Smooth muscle cell of the umbilical artery (primary cell): ENCODE measurements at places on chromosomes 4 and X. TPM values are rescaled to one million over a fixed set of nuclear protein-coding genes. Genes with fewer than 3 reads are reported as not detected.

Gene FRMPD3
- total RNA-seq = not detected in 2 replicates

Gene LEF1
- total RNA-seq = under 0.01 and 0.28 TPM in 2 replicates

Gene ZNF674
- total RNA-seq = 8.3 and 8.4 TPM in 2 replicates

Gene PFKFB1
- total RNA-seq = under 0.01 TPM in 1 of 2 replicates, not detected in the other

Gene TMEM31
- not detected in 2 replicates for total RNA-seq
